ENCODE measurements at places on chromosomes 2 and 18.

DNA sequence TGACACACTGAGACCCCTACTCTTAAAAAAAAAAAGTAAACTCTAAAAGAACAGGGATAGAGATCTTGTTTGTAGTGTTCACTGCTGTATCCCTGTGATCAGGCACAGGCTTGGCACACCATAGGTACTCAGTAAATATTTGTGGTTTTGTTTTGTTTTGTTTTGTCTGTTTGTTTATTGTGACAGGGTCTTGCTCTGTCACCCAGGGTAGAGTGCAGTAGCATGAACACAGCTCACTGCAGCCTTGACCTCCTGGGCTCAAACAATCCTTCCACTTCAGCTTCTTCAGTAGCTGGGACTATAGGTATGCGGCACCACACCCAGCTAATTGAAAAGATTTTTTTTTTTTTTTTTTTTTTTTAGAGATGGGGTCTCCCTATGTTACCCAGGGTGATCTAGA is 3.4 kb downstream of the FKBP1B start:
- DNase-seq: no peak

- no peak for DNase-seq
Observed at GRCh38 chr2:173357346-173357745, 2.7 kb downstream of the CDCA7 start.

DNA sequence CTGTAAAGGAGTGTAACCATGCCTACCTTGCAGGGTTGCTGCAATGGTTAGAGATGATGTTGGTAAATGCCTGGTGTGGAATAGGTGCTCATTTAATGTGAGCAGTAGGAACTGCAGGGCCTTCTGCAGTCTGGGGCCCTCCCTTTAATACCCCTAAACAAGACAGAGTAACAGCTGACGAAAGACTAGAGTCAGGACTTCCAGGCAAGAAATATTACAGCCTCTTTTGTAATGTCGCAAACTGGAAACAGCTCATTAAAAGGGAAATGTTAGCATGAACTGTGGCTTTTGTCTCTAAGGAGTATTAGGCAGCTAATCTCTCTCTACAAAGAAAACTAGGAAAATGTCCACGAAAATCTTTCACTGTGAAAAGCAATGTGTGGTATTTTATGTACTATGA is 26.0 kb downstream of the MARCO start:
- no peak for DNase-seq

- DNase-seq: no peak
Observed at GRCh38 chr2:71700658-71701397, 247.5 kb downstream of the DYSF start.

- DNase-seq: no peak
Observed at GRCh38 chr2:226707499-226707898, 92.1 kb downstream of the IRS1 start.

DNA sequence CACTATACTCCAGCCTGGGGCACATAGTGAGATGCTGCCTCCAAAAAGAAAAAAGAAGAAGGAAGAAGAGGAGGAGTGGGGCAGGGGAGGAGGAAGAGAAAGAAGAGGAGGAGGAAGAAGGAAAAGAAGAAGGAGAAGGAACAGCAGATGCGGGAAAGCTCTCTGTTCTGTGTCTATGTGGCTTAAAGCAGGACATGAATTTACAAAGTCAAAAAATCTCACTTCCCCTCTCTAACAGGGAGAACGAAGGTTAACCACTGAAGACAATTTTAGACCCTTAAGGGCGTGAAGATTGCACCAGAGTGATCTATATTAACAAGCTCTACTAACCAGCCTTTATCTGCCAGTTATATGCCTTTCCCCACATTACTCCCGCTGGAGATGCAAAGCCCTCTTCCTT is 258.9 kb downstream of the METTL4 start:
- DNase-seq: no peak

GRCh38 chr18:49819071-49819662 is 5.8 kb upstream of the ACAA2 start:
- DNase-seq: no peak

DNA sequence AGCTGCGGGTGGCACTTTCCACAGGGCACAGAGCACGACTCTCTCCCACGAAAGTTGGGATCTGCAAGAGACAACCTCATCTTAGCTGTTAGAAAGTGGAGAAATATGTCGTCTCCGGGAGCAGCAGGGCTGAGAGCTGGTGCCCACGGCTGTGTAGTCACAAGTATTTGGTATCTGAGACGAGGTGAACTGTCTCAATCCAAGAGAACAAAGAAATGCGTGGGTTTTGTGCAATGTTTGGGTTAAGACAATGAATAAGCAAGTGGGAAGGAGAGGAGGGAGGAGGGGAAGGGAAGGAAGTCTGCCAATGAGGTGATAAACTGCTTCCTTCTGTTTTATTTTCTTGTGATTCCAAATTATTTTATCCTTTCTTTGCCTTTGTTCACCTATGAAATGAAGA is 18.0 kb downstream of the DYTN start:
- DNase-seq: no peak

GRCh38 chr2:127953128-127953718 is 67.5 kb upstream of the AMMECR1L start:
- no peak for DNase-seq

DNA sequence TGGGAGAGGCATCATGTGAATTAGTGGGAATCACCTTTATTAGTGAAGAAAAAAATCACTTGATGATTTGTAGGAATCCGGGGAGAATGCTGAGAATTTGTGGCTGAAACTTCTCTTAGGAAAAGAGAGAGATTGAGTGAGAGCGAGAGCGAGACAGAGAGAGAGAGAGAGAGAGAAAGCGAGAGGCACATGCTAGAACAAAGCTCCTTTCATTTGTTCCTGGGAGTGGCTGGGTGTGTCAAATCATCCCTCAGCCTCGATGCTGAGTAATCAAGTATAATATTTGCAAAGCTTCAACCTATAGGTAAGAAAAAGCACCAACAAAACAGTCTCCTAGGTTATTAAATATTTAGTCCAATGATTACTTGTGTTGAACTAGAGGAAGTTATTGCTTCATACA is 4.4 kb upstream of the SERPINB5 start:
- no peak for DNase-seq

- no peak for DNase-seq
Observed at GRCh38 chr2:169018390-169018789, 12.7 kb downstream of the ABCB11 start.

DNA sequence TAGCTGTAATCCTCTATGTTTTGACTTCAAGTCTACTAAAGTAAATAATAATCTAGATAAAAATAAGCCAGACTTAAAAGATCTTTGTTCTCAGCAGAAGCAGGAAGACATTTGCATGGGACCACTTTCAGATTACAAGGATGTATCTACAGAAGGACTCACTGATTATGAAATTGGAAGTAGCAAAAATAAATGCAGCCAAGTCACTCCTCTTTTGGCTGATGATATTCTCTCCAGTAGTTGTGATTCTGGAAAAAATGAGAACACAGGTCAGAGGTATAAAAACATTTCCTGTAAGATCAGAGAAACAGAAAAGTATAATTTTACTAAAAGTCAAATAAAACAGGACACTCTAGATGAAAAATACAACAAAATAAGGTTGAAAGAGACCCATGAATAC is 338.4 kb downstream of the ZNF804A start:
- no peak for DNase-seq

DNA sequence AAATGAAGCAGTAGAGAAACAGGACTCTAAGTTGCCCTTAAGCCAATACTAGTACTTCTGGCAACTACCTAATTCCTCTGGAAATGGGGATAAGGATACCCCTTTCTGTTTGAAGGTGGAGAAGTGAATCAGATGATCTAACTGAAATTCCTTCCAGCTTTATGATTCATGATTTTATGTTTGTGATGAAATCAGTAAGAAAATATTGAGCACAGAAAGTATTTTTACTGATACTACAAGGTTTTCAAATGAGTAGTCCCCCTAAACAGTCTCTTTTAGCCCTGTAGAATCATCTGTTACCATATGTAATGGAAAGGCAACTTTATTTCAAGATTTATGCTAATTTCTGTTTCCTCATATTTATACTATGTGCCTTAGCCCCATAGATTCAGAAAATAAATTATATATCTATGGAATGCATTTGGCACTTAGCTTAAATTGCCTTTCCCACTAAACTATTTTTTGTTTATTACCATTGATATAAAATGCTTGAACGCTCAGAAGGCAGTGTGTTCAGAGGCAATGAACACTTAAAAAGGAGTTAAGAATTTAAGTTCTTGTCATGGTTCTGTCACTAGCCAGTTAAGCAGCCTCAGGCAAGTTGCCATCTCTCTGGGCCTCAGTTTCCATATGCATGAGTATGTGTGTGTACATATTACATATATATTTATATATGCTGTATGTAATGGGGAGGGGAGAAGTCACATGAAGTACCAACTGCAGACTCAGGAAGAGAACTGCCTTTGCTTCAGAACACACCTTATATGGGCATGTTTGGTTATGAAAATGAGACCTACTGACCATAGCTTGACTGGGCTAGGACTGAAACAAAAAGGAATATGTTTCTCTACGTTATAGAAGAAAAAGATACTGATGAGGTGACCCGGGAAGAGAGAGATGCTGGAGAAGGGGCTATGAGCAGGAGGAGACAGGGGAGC is 97.7 kb downstream of the CDC42EP3 start:
- DNase-seq: no peak

DNA sequence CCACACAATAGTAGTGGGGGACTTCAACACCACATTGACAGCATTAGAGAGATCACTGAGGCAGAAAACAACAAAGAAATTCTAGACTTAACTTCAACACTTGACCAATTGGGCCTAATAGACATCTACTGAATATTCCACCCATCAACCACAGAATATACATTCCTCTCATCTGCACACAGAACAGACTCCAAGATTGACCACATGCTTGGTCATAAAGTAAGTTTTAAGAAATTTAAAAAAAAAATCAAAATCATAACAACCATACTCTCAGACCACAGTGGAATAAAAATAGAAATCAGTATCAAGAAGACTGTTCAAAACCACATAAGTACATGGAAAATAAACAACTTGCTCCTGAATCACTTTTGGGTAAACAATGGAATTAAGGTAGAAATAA is 9.0 kb upstream of the FLACC1 start:
- DNase-seq: no peak

- no peak for DNase-seq
Observed at GRCh38 chr2:137051778-137052398, 286.5 kb downstream of the THSD7B start.

DNA sequence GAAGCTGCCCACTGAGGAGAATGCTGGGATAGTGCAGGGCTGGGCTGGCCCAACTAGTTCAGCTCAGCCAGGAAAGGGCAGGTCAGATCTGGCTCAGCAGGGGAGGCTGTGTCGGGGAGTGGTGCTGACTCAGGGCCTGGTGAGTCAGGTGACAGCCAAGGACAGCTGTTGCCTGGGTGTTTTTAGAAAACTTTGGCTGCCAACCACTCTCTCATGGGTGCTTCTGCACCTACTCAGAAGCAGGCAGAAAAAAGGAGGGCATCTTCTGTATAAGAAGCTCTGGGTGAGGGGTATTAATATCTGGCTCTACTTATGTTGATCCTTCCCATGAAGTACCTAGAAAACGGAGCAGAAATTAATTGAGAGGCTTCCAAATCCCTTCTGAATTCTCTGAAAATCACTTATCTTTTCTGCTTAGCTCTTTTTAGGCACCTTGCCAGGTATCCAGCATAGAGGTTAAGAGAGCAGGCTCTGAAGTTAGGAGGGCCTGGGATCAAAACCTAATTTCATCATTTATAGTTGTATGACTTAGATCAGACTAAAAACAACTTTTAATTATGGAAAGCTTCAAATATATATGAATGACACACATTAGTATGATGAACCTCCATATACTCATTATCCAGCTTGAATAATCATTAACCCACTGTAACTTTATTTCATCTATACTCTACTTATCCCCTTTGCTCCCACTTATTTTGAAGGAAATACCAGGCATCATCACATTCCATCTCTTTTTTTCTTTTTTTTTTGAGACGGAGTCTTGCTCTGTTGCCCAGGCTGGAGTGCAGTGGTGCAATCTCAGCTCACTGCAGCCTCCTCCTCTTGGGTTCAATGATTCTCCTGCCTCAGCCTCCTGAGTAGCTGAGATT is 15.5 kb upstream of the RAB10 start:
- DNase-seq: peak; percentile 49

DNA sequence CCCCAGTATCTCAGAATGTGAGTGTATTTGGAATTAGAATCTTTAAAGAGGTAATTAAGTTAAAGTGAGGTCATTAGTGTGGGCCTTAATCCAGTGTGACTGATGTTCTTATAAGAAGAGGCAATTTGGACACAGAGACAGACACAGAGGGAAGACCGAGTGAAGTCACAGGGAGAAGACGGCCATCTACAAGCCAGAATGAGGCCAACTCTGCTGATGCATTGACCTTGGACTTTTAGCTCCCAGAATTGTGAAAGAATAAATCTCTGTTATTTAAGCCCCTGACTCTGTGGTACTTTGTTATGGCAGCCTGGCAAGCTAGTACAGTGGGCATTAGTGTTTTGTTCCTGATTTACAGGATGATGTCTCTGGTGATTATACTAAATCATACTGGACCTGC is 64.6 kb downstream of the LTBP1 start:
- DNase-seq: no peak

- no peak for DNase-seq
Observed at GRCh38 chr2:202452744-202453143, 76.6 kb downstream of the BMPR2 start.
